ENCODE measurements at places on chromosomes 2 and 18.

- no peak for DNase-seq
Measured at GRCh38 chr18:43952398-43952797, 675.1 kb upstream of the SYT4 start.

DNA sequence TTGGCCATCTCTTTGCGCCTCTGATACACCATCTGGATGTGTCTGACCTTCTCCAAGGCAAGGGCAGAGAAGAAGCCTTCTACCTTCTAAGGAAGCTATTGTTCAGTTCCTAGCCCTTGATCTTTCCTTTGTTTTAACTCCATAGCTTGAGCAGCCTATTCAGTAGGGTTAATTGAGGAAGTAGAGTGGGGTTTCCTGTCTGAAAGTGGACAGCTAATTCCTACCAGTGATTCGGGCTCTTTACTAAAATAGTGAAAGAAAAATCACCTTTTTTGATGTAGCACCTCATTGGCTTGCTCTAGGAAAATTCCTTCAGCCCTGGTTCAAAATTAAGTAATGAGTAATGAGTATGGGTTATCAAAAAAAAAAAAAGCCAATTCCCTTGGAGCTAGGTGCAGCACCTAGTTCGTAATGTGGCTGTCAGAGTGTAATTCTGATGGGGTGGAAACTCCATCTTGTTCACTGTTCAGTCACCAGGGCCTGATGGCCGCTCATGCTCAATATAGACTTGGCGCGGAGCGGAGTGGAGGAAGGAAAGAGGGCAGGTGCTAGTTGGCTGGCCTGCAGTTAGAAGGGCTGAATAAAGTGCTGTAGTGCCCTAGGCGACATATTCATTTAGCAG lies 2.9 kb upstream of the MGAT5 start:
- no peak for DNase-seq

GRCh38 chr2:180246268-180246667 lies 239.2 kb upstream of the CWC22 start:
- DNase-seq, result no peak

- no peak for DNase-seq
Measured at GRCh38 chr2:19545507-19545906, 187.1 kb upstream of the OSR1 start.

GRCh38 chr18:26497866-26498265 lies 50.5 kb downstream of the KCTD1 start:
- DNase-seq, result no peak

- DNase-seq, result no peak
Measured at GRCh38 chr18:26784599-26784998, 80.9 kb downstream of the AQP4 start.

DNA sequence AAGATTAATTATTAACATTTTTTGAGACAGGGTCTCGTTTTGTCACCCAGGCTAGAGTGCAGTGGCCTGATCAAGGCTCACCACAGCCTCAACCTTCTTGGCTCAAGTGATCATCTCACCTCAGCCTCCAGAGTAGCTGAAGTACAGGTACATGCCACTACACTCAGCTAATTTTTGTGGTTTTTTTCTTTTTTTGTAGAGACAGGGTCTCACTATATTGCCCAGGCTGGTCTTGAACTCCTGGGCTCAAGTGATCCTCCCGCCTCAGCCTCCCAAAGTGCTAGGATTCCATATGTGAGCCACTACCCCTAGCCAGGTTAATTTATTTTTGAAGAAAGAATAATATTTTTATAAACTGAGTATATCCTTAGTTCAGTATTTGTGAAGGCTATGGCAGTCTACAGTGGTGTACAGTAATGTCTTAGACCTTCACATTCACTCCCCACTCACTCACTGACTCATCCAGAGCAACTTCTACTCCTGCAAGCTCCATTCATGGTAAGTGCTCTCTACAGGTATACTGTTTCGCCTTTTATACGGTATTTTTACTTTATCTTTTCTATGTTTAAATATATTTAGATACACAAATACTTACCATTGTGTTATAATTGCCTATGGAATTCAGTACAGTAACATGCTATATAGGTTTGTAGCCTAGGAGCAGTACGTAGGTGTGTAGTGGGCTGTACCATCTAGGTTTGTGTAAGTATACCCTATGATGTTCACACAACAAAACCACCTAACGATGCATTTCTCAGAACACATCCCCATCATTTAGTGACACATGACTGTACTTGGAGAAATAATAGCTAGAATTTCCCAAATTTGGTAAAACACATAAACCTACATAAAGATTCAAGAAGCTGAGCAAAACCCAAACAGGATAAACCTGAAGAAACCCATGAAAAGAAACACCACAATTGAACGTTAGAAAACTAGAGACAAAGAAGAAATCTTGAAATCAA lies 38.6 kb downstream of the MGAT4A start:
- no peak for DNase-seq

DNA sequence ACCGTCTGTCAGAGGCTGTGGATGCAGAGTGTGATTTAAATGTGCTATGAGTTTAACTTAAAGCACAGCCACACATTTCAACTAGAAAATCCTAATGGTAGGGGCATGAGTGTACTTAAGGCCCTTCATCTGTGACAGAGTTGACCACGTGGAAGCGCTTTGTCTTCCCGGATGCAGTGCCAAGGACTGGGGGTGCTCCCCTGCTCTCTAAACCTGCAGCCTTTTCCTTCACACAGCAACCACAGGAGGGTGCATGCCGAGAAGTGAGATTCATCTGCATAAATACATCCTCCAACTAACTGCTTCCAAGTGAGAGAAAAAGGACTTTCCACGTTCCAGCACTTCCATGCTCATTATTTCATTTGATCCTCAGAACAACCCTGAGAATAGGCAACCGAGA lies 149.6 kb downstream of the MYT1L start:
- no peak for DNase-seq

DNA sequence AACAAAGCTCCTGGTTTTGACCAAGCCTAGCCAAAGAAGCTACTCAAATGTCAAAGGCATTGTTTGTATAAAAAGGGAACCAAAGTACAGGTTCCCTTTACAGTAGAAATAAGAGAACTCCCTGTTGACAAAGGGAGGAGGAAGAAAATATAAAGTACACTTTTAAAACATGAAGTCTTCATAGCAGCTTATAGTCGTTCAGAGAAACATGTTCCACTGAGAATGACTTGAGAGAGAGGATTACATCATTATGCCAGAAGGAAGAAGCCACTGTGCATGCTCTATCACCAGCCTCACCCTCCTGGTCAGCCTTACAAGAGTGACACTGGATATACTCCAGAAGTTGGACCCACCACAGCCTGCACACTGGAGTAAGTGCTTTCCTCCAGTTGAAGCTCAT lies 2.5 kb upstream of the DHRS9 start:
- DNase-seq, result no peak

DNA sequence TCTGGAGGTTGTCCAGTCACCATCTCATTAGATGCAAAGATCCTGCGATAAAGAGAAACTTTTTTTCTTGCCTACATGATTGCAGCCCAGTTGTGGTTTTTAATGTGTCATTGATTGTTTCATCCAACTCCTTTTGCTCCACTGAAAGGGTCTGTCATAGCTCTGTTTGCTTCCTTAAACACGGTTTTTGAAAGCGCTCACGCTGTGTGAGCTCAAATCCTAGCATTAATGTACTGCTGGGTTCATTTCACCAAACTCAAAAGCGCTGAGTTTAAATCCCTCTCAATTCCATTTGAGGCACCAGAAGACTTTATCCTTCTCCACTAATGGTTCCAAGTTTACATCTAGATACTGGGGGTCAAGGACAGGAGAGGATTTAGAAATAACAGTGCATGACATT lies 53.6 kb downstream of the CDK15 start:
- DNase-seq, result no peak

DNA sequence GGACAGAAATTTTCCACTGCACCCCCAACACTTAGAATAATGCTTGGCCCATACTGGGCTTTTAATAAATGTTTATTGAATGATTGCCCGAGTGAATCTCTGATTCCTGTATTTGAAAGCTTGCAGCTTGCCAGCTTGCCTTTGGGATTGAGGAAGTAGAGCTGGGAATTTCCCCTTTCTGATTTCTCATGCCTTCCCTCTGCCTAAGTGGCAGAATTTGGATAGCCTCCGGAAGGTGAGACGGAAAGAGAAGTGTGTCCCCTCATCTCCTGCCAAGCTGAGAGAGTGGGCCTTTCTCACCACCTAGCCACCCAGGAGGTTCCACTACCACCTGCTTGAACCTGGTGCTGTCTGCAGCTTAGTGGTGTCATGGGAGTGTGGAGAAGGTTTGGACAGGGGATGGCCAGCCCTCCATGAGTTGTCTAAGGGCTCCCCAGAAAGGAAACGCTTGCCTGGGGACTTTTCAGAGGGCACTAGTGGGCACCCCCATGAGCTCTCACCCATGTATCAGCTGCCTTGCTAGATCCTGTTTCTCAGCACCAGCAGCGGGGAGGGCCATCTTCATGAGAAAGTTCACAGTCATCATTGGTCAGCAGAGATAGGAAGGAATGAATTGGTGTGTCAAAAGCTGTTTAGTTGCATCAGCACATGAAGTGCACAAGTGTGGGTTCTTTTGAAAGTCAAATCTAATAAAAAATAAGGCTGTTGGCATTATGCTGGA lies 8.6 kb upstream of the NCOA1 start:
- DNase-seq, result no peak

DNA sequence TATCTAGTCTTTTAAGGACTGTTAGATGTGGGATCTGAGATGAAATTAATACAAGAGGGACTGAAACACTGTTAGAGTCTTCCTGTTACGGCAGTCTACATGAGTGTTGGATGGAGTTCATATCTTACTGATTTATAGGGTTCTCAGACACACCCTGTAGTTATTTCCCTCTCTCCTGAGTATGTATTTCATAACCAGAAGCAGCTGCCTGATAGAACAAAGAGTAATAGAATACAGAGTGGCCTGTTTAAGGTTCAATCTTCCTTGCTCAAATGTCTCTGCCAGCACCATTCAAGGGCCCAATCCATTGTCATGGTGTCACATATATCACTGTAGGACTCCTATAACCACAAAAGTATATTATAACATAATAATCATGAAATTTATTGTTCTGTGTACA lies 1229.1 kb upstream of the ACVR2A start:
- no peak for DNase-seq

- DNase-seq, result no peak
Measured at GRCh38 chr2:238082827-238083226, 17.3 kb upstream of the ESPNL start.

DNA sequence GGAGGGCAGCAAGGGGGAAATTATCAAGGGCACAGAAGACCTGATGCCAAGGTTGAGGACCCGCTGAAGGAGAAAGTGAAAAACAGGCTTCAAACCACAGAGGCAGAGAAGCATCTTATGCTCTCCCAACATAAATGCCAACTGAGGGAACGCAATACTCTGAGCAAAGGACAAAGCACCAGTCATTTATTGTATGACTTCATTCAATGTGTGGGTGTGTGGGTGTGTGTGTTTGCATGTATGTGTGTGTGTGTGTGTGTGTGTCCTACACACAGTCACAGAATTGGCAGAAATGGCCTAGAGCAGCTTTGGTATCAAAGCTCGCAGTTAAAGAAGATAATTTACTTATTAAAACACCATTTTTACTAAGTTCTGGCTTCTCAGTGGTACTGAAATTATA lies 51.4 kb downstream of the UXS1 start:
- DNase-seq, result no peak

DNA sequence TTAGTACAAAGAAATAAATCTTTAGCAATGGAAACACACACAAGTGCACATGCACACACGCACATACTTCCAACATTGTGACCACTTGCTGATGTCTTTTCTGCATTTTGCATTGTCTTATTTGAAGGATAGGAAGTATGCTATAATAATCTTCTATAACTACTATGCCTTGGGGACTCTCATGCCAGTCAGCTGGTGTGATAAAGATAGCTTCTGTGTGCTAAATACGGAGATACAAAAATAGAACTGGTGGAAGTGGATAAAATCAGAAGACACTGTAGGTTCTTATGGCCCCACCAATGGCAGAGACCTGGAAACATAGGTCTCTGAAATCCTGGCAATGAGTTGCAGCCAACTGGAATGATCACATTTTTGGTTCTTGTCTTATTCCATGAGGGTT lies 31.5 kb upstream of the RASGRP3 start:
- DNase-seq, result no peak

GRCh38 chr18:10120622-10121021 lies 206.8 kb downstream of the VAPA start:
- no peak for DNase-seq

- DNase-seq, result no peak
Measured at GRCh38 chr2:179565807-179566206, 295.6 kb downstream of the ZNF385B start.

DNA sequence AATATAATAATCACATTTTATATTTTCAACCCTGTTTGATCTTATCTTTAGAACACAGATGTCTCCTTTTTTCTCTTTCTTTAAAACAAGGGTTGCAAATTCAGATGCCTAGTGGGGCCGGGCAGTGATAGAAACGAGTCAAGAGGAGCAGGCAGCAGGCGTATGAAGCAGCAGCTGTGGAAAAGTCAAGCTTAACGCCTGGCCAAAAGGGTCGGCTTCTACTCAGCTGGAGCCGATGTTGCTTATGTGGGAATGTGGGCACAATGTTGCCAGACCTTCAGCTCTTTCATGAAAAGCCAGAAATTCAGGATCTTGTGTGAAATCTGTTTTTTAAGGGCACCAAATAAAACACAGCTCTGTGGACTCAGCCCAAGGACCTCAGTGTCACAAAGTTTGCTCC lies 642.7 kb downstream of the ARHGAP15 start:
- DNase-seq, result no peak

GRCh38 chr2:236847023-236847422 lies 238.7 kb upstream of the COPS8 start:
- no peak for DNase-seq

- no peak for DNase-seq
Measured at GRCh38 chr2:183348492-183348891, 224.2 kb downstream of the NUP35 start.

- no peak for DNase-seq
Measured at GRCh38 chr2:23456881-23457760, 72.1 kb downstream of the KLHL29 start.

GRCh38 chr2:40049781-40050180 lies 270.7 kb upstream of the THUMPD2 start:
- no peak for DNase-seq

GRCh38 chr2:11314487-11314886 lies 29.9 kb downstream of the ROCK2 start:
- no peak for DNase-seq
